Glutamatergic neuron (in vitro differentiated cells): ENCODE measurements at places on chromosomes 6 and 20.

GRCh38 chr6:163679753-163680152, 265.2 kb downstream of the QKI start:
- DNase-seq = no peak

GRCh38 chr20:9166153-9166780, 97.4 kb downstream of the PLCB4 start:
- no peak for DNase-seq

DNA sequence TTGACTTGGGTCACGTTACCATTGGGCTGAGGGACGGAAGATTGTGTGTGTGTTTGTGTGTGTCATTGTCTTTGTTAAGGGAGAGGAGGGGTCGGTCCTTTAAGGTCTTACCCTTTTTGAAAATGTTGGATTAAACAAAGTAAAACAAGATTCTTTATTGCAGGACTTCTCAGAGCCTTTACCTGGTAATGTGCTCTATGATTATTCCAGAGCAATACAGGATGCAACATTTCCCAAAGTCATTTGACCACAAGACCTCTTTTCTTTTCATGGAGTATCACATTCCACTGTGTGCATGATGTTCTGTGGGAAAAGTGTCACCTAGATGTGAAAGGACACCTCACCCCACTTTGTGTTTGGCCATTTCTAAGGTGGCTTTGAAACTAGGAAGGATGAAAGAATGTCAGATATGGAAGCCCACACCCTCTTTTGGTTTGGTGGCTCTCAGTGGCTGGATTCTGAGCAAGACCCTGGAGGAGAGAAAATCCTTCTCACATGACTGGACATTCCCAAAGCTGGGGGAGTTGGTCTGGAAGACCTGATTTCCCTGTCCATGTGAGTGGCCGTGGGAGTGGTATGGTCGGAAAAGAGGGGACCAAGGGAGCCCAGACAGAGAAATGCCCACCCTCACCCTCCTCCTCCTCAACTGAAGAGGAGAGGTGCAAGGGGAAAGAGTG, 18.2 kb upstream of the ZNF831 start:
- DNase-seq = no peak

GRCh38 chr6:162829013-162829742, 101.4 kb downstream of the PACRG start:
- DNase-seq = no peak

GRCh38 chr6:33426590-33427511, 7.0 kb downstream of the SYNGAP1 start:
- no peak for DNase-seq

DNA sequence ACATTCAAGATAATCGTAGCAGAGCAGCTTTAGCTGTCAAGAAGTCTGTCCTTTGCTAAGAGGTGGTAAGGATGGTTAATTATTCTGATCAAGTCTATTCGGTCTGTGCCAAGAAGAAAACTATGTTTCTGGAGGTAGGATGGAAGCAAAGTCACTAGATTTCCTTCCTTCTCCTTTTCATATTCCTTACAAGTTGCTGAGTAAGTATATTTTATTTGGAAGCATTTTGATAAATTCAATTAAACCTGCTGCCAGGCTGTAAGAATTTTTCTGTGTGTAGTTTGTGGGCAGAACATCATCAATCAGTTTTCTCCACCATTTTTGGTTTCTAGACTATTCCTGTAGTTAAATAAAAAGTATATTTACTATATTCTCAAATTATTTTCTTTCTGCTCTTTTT, 311.3 kb downstream of the PRKN start:
- no peak for DNase-seq

DNA sequence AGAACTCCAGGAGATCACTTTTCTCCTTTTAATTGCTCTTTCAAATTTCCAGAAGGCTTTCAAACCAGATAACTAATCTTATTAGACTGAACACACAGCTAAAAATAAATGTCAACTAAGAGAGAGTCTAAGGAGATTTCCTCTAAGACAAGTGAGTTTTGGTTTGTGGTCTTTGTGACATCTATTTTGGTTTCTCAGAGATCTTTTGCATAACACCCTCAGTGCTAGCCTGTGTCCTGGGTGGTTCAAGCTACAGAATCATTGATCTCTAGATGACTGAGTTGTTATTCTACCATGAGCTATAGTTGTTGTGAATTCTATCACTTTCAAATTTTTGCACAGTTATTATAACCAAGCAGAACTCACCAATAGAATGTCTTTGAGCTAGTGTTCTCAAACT, 49.1 kb upstream of the PLCB4 start:
- DNase-seq = no peak

DNA sequence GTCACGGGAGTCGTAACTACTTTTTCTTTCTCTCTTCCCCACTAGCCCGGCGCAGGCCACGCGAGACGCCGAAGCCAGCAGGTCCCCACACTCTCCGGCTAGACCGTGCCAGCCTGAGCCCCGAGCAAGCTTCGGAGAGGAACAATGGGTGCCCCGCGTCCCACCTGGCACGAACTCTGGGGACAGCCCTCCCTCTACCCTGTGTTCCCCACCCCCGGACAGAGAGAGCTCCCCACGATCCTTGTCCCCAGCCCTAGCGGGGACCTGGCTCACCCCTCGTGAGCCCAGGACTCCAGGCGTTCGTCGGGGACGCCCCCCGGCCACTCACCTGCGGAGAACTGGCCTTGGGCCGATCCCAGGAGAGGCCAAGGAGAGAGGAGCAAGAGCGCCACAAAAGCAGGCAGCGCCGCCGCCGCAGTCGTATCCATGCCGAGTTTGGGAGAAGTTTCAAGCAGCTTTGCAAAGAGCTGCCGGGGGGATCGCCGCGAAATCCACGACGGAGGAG, 416 bp downstream of the PTPRK start:
- no peak for DNase-seq

DNA sequence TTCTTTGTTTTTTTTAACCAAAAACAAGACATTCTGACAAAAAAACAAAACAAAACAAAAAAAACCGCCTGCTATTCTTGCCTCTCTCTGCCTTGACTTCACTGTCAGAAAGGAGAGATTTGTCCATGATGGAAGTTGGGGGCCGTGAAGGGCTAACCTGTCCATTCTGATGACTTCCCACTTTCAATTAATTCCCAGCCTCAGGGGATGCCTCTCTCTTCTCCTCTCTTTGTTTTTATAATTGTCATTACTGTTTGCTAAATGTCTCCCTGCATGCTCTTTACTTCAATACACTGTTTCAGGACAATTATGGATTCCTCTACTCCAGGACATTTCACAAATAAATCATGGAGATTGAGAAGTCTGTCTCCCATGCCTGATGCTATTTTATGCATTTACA, 130.5 kb upstream of the CNR1 start:
- no peak for DNase-seq

GRCh38 chr20:52652271-52652670, 319.9 kb upstream of the TSHZ2 start:
- DNase-seq = no peak

DNA sequence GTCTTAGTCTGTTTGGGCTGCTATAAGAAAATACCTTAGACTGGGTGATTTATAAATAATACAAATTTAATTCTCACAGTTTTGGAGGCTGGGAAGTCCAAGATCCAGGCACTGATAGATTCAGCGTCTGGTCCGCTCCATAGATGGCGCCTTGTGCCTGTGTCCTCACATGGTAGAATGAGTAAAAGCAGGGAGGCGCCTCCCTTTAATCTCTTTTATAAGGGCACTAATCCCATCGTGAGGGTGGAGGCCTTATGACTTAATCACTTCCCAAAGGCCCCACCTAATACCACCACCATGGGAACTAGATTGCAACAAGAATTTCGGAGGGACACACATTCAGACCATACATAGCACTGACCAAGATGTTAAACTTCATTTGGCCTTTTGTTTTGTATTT, 91.2 kb upstream of the TMEM181 start:
- DNase-seq = no peak

- DNase-seq = no peak
These were observed 55.4 kb downstream of the PREX1 start for GRCh38 chr20:48772183-48772976.

DNA sequence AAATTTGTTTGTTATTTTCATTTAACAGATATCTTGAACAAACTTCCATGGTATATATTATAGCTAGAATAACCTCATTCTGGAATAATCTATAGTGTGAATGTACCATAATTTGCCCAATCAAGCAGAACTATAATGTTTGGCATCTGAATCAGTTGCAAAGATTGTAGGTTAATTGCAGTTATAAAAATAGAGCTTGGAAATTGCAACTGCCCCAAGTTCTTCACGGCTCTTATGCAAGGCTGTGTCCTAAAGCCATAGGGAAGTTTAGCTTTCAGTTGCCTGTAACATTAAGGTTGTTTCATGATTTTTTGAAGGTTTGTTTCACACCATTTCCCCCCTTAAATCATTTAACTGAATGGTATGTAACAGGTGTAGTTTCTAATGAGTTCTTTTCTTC, 19.4 kb downstream of the NQO2 start:
- no peak for DNase-seq

DNA sequence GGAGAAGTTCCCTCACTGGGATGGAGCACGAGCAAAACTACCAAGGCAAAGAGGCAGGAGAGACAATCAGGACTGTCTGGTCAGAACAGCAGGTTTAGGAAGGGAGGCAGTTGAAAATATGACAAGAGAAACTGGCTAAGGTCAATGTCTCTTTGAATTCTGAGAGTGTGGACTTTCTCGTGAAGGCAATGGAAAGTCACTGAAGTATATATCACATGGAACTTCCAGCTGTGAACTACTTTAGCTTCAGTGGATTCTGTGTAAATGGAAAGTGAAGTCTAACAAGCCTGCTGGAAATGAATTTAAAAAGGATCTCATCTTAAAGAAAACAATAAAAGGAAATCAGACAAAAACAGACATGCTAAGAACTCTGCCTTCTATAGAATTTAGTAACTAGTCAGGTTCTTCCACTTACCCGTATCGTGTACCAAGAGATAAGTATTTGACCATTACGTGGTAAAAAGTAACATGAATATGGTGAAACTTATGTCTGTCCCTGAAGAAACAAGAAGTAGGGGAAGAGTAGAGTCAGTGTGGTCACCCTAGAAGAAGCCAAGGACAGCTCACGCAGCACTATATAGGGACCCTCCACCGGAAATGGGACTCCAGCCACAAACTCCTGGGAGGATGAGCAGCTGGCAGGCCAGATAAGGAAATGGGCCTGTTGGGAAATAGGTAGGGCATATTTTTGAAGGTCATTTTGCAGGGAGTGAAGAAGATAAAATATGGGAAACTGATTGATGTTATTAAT, 123.4 kb downstream of the MAP7 start:
- DNase-seq = no peak

- DNase-seq = no peak
These were observed 621.5 kb upstream of the CDH4 start for GRCh38 chr20:60630609-60631008.

DNA sequence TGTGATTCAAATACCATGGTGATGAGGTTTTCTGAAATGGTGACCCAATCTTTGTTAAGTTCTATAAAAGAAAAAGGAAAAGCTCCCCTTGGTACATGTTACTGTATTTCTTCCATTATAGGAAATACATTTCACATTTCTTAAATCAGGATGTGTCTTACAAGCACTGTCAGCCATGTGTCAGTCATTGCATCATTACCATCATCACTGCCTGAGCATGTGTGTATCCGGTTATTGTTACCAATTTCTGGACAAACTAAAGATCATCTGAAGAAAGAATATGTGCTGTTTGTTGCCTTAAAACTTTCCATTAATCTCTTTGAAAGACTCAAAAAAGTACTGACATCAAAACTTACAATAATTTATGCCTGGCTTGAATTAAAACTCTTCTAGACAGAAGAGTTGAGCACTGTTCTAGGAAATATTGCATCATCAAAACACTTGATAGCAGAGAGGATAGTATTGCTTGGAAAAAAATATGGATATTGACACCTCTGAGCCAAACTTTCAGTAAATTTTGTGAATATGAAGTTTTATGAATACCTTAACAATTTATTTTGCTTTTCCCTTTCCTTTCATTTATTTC, 7.1 kb upstream of the TSPYL1 start:
- no peak for DNase-seq

DNA sequence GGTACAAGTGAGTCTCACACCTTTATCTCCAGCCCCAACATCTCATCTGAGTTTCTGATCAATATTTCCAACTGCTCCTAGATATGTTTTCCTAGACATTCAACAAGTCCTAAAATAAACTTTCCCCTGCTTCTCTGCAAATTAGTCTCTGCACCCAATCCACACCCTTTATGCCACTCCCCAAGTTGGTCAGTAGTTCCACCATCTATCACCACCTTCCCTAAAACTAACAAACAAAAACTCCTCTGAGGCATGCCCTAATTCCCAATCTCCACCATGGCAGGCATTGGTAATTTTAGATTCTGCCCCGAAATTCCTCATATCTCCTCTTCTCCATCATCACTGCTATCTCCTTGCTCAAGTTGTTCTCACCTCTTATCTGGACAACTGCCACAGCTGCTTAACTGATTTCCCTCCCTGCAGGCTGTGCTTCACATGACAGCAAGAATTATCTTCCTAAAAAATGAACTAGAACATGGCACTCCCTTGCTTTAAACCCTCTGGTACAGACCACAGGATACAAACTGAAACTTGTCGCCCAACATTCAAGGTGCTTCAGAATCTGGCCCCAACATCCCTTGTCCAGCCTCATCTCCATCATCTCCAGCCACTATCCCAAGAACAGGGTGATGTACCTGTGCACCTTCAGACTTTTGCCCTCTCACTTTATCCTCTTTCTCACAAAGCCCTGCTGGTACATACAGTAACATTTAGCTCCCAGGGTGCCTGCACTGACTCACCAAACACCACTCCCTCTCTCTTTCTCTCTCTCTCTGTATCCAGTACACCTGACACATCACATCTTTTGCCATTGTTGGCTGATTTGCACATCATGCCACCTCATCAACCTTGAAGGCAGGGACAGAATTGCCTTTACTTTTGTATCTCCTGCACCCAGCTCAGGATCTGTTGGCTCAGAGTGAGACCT, 55.5 kb downstream of the ZHX3 start:
- no peak for DNase-seq

DNA sequence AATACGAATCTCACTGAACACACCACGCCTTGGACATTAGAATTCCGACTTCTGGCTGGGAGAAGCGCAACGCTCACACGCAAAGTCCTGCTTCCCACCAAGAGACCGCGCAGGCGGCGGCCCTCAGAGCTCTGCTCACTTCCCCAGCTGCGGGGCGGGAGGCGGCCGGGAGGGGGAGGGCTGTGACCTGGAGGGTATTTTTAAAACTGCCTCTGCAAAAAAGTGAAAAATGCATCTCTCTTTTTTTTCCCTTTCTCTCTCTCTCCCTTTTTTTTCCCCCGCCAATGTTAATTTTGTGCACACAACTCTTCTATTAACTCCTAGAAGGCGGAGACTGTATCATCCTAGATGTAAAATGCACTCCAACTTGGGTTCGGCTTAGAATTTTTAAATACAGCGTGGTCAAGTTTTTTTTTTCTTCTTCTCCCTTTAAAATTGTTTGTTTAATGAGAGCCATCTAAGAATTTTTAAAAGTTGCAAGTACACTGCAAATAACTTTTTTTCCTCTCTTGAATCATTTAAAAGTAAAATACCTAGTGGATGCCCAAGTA, 66.4 kb downstream of the STX11 start:
- DNase-seq = peak; percentile 77

DNA sequence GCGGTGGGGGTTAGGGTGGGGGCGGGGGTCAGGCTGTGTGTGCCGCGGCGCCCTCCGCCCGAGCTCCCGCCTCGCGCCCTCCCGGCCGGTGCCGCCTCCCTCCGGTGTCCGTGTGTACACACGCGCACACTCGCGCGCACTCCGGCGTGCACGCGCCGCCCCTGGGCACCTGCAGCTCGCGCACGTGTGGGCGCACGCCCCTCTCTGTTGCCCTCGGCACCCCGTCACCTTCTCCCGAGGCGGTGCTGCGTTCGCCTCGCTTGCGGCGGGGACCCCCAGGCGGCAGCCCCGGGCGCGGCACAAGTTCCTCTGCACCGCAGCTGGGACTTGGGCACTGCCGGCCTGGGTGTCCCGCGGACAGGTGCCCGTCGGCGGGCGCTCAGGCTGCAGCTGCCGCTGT, 525 bp downstream of the MACROD2 start:
- DNase-seq = peak; percentile 40

- DNase-seq = no peak
These were observed 14.1 kb downstream of the KCNB1 start for GRCh38 chr20:49468412-49468811.
